ENCODE measurements at places on chromosomes 6 and 20.

- DNase-seq: no peak
Measured at GRCh38 chr6:32140420-32141046, 10.4 kb upstream of the FKBPL start.

DNA sequence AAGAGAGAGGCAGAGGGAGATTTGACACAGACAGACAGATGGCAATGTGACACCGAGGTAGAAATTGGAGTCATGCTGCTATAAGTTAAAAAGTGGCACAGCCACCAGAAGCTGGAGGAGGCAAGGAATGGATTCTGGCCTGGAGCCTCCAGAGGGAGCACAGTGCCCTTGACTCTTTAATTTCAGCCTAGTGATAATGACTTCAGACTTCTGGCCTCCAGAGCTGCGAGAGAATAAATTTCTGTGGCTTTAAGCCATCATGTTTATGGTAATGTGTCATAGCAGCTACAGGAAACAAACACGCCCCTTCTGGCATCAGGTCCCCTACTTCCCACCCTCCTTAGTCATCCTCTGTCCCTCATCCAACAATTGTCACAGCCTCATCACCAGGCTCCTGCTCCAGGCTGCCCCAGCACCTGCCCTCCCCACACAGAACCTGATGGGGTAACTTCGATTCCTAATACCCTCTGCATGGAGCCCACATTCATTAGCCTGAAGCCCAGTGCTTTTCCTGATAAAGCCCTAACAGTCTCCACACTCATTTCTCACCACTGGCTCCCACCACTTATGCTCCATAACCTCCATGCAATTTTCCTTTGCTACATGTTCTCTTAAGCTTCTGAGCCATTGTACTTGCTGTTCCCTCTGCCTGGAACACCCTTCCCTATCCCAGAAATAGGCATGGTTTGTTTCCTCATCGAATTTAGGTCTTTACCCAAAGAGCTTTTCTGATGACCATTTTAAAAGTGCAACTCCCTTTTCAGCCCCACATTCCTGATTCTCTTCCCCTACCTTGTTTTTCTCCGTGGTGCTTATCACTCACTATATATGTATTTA, 69.7 kb upstream of the TOX2 start:
- no peak for DNase-seq

- no peak for DNase-seq
Measured at GRCh38 chr6:28634761-28635546, 109.3 kb downstream of the GPX5 start.

DNA sequence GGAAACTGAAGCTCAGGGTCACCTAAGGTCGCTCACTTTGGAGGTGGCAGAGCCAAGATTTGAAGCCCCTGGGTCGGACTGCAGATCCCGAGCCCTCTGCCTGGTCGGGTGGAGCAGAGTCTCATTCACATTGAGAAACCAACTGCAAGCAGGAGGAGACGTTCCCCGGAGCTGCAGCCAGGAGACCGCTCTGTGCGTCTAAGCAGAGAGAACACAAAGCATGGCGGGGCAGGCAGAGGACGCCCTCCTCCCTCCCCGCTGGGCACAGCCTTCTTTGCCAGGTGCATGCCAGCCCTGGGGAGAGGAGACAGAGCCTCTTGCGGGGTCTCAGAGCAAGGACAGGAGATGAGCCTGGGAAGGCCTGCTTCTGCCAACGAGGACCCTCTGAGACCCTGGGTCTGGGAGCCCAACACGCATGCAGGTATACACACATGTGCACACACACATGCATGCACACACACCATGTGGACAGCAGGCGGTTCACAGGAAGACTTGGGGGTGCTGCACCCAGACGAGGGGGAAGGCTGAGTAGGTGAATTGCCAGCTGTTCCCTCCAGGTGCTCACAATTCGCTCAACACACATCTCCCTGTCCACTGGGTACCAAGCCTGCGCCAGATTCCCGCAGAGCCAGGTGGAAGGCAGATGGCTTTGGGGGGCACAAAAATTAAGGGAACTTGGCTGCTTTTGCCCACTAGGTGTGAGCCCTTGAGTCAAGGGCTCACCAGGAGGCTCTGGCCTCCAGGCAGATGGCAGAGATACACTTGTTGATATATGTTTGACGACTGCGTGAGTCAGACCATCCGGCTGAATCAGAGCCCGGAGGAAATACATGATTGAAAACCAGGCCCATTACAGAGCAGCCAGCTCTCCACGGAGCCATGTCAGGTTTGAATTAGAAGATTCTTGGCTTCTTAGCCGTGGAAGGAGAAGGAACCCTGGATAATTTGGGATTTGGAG, 5.5 kb upstream of the NTSR1 start:
- peak; percentile 12 for DNase-seq

DNA sequence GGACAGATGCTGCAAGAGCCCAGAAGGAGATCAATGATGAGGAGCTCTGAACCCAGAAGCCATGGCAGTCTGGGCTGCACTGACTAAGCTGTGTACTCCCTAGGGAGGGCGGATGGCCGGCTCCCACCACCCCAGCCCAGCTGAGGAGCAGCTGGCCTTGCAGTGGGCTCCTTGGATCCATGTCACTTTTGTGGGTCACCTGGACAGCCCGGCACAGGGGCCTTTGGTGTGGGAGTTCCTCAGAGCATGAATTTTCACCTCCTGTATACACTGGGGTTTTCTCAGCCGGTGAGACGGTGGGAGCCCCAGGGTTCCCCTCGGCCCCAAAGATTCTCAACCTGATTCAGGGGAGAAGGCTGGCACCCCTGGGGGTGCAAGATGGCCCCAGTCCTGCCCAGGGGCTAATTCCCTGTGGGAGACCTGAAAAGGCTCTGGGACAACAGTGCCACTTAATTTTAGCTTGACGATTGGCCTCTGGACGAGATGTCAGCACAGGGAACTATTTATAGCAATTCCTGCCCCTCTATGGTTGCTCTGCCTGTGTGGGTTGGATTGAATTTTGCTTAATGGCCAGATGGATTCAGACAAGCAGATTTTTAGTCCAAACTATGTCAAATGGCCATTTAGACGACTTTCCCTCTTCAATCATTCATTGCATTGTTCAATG, 121.6 kb upstream of the PMEPA1 start:
- no peak for DNase-seq

DNA sequence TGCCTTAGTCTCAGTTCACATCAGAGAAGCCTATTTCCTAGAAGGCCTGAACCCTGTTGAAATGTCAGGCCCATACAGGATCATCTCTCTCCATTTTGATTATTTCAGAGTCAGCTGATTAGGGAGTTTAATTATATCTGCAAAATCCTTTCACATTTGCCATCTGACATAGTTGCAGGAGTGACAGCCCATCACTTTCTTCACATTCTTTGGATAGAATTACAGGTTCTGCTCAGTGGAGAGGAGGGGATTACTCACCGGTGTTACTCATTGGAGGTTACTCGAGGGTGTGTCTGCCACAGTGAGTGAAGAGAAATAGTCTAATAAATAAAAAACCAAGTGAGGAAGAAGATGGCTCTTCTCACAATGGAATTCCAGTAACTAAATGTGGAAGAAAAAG, 216.8 kb downstream of the TMEM242 start:
- no peak for DNase-seq

DNA sequence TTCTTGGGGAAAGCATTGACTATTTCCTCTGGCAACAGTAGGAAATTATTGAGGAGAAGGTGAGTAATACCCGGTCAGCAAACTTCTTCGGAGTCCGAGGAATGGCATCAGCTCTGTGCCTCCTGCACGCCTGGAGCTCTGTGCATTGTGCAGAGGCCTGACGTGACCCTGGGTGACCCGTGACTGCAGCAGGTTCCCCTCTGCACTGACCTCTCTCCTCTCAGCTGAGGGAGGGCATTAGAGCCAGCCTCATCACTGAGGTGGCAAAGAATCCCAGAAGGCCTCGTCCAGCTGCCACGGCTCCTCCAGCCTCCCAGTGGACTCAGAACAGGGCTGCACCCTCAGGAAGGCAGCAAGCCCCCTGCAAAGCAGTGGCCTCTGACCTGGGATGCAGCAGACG, 502.9 kb downstream of the CD83 start:
- DNase-seq: no peak

DNA sequence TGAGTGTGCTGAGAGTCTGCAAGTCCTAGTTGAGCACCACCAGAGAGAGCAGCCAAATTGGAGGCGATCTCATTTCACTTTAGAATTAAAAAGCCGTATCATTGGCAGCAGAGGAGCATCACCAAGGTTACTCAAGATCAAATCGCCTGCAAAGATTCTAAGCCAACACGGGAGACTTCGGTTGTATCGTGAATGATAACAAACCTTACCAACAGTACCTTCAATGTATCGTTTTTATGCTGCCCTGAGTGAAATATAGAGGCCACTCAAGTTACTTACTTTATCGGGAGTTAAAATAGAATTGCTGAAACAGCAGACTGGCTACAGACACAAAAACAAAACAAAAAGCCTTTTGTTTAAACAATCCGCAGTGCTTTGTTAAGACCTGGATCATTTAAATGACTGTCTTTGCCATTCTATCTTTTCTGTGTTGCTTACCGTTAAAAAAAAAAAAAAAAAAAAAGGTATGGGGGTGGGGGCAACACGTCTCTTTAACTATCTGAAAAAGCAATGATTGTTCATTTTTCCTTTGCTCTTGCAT, 14.2 kb downstream of the NHSL1 start:
- DNase-seq: no peak

DNA sequence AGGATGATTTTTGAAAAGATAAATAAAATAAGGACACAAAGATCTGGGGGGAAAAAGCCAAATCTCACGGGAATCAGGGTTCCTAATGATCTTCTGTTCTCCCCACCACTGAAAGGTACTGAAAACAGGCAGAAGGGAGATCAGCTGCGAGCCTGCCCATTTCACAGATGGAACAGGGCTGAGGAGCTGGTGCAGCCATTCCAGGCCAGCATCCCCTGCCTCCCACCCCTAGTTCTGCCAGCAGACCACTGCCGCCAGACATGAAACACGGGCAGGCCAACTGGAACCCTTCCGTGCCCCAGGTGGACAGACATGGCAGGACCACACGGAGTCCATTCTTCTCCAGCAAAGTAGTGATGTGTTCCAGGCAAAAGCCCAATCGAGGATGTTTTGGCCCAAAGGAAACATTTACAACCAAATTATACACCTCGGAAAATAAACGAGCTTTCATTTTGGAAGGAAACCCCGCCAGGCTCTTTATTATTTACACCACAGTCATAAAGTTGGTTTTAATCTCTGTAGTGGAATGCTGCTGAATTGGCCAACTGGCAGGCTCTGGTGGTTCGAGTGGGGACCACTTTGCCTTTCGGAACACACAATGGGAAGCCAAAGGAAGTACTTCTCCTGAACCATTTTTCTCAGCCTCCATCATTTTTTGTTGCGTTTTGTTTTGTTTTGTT, 28.2 kb downstream of the ISM1 start:
- DNase-seq: no peak

DNA sequence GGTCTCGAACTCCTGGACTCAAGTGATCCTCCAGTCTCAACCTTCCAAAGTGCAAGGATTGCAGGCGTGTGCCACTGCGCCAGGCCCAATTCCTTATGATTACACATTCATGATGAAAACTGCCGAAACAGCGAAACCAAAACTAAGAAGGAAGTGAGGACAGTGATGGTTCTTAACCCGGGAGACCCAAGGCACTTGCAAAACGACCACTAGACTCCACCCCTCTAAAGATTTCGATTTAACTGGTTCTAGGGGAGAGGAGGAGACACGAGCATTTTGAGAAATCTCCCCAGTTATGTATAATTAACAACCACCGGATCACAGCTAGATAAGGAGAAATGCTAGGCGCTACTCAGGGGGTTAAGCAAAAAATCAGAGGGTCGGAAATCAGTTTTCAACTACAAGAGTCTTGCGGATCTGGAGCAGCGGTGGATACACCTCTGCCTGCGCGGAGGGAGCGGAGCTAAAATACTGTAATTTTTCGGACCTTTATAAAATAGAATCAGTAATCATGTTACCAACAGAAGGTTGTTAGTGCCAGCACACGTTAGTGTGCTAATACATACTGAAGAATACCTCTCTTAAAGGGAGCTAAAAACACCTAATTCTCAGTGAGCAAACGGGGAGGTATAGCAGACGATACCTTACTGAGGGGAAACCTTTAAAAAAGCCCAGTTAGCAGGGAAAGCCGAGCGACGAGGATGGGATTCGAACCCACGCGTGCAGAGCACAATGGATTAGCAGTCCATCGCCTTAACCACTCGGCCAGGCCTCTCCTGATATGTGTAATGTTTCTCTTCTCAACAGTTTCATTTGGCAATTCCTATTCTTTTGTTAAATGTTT, 60.0 kb upstream of the BTN3A2 start:
- DNase-seq: peak; percentile 86

DNA sequence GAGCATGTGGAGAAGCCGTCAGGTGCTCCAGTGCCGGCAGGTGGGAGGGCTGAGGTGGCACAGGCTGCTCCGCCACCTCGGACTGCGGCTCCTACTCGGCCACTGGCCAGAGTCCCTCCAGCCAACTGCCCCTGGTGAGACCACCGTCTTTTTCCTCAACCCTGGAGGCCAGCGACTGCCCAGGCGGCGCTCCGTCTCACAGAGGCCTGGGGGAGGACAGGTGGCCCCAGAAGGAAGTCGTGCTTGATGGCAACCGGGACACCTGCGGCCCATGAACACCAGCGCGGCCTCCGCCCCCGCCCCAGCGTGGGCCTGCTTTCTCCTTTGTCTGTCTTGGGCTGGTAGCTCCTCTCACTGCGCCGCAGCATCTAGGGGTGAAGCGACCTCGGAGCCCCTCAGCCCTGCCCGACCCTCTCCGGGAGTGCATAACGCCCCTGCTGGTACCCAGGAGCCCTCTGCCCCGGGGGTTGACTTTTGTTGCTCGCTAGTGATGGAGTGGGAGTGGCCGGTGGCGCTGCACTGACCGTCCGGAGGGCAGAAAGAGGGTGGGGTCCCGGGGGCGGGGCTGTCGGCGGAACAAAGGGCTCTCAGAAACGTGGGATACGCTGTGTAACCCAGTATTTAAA, 706 bp upstream of the TUBB2B start:
- no peak for DNase-seq

DNA sequence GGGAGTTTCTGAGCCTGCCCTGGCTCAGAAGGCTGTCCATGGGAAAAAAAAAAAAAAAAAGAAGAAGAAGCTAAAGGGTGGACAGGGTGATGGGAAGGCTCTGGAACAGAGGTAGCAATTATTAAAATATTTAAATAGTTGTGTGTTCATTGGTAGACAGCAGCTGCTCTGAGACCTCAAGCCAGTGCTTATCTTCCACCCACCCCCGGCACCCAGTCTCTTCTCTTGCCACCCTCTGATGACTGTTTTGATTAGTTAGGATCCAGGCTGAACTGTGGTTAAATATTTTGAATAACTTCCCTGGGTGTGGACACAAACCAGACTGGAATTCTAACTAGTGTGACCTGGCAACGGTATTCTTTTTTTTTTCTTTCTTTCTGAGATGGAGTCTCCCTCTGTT, 16.9 kb upstream of the SRSF3 start:
- no peak for DNase-seq

GRCh38 chr6:101489456-101489855, 95.9 kb downstream of the GRIK2 start:
- DNase-seq: no peak

DNA sequence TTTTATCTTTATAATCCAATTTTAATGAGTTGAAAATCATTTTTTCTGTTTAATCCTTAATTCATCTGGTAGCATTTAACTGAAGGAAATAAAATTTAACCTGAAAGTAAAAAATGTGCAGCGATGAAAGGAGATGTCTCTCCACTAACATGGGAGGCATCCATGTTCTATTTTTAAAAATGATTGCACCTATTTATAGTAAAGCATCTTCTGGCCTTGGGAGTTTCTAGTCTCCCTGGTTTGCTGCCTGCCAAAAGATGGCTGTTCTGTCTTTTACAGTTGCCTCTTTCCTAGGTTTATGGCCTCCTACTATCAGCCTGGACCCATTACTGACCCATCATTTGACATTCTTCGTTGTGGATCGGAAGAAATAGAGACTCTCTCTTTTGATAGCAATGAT, 143.0 kb downstream of the B3GAT2 start:
- no peak for DNase-seq
